Activated T-cell treated with anti-CD3 and anti-CD28 coated beads, Interleukin-2, amount 50 U/mL, for 1 hour (primary cell): ENCODE measurements at places on chromosomes 5 and 9.

DNA sequence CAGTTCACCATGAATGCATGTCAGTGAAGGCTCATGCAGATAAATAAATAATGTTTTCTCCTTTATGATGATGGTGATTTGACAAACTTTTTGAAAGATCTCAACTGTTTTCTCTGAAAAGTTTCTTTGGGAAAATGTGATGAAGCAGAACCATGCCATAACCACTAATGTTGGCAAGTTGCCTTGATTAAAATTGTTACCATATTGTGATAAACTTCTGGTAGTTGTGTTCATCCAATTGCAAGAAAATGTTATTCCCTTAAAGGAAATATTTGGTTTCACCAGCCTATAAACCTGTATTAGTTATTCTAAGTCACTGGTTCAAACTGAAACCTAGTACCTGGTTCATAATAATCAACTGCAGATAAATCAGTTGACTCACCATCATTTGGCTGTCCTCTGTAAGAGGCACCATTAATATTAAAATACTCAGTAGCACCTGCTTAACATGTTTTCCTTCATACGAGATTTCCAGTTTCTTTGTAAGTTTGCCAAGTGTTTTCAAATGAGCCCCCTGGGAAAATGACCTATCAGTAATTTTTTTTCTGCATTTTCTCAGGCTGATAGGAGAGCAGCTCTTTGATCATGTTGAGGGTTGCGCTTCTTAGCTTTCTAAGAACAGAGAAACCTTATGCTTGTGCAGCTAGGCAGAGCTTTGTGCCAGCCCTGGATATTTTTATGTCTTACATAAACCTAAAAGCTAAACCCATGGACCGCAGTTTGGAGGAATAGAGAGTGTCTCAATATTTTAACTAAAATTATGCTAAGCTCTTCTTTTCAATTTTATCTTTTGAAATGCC is 88.0 kb downstream of the LURAP1L start:
- DNase-seq, result no peak

GRCh38 chr9:26234865-26235264 is 556.6 kb upstream of the TUSC1 start:
- DNase-seq, result no peak

GRCh38 chr9:133584559-133585476 is 24.4 kb downstream of the FAM163B start:
- no peak for DNase-seq

DNA sequence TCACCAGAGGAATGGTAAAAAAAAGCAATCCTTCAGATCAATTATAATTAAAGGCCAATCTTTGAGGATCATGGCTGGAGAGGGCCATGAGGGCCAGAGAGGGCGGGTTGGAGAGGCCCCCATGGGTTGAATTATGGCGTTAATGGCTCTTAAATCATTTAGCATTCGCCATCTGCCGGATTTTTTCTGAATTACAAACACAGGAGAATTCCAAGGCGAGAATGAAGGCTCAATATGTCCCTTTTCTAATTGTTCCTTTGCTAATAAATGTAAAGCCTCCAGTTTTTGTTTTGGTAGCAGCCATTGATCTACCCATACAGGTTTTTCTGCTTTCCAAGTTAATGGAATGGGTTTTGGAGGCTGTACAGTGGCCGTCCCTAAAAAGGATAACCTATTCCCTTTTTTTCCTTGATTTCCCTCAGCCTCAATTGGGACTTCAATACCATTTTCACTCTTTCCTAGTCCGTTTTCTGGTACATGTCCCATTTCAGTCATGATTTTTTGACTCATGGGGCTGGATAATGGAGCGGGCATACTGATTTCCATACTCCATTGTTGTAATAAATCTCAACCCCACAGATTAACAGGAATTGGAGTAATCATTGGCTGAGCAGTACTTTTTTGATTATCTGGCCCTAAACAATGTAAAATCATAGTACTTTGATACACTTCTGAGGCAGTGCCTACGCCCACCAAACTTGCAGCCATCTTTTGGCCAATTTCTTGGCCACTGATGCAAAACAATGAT is 6.7 kb upstream of the TMEM141 start:
- no peak for DNase-seq

- DNase-seq, result no peak
These were observed 188.8 kb downstream of the CCDC192 start for GRCh38 chr5:127891942-127892341.

DNA sequence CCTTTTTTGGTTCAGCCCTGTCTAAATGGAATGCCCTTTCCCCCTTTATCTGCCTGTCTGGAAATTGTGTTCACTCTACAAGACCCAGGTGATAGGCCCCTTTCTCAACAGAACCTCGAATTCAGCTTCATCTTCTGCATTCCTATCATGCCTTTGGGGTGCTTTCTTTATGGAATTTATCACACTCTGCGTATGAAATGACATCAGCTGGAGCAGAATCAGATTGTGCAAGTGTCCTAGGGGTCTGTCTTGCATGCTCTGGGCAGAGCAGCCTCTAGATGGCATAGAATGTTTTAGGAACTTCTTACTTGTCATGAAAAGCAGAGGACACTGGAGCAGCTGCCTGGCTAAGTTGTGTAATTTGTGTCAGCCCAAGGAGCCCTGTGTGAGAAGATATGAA is 84.9 kb downstream of the ISL1 start:
- DNase-seq, result no peak

DNA sequence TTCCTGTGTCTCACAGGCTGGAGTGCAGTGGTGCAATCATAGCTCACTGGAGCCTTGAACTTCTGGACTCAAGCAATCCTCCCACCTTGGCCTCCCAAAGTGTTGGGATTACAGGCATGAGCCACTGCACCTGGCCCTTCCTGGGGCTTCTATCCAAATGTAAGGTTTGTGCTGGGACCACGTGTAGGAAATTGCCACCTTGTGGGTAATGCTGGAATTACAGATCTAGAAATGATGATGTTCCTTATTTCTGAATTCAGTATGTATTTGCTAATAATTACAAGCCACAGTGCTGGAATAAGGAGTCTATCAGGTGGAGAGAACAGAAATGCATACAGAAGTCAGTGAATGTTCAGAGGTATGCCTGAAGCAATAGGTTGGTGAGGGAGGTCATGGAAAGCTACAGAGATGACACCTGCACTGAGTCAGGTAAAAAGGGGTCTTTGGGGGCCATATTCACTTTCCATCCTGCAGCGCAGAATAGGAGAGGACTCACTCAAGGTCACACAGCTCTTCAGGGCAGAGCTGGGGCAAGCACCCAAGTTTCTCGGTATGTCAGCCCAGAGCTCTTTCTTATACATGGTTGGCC is 8.8 kb upstream of the IGFBPL1 start:
- no peak for DNase-seq

GRCh38 chr5:74667396-74667795 is 17.6 kb upstream of the HEXB start:
- DNase-seq, result no peak

DNA sequence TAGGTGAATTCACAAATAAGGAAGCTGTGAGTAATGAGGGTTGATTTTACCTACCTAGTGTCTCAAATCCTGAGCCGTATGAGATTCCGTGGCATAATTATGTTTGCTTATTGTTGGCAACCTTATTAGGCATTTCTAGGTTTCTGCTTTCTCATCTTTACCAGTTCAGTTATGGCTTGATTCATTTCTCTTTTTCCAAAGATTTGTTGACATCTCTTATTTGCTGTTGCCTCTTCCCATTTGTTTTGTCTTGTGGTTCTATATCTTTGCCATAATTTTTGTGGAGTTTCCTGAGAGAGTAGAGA is 470 bp downstream of the IL31RA start:
- DNase-seq, result no peak

GRCh38 chr9:109251080-109251775 is 69.6 kb downstream of the EPB41L4B start:
- no peak for DNase-seq

DNA sequence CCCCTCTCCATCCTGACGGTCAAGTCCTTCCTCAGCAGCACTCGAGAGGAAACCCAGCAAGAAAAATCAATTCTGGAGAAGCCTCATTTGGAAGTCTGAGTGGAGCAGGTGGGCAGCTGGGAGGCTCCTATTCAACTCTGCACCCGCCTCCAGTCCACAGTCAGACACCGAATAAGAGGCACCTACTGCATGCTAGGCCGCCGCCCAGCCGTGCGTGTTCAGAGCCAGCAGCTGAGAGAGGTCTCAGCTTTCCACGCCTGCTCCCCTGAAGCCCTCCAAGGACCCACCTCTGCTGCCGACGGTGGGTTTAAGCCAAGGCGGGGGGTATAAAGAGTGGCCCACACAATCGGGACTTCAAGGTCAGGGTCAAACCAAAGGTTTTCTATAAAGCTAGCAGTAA is 41.9 kb downstream of the VAV2 start:
- no peak for DNase-seq

DNA sequence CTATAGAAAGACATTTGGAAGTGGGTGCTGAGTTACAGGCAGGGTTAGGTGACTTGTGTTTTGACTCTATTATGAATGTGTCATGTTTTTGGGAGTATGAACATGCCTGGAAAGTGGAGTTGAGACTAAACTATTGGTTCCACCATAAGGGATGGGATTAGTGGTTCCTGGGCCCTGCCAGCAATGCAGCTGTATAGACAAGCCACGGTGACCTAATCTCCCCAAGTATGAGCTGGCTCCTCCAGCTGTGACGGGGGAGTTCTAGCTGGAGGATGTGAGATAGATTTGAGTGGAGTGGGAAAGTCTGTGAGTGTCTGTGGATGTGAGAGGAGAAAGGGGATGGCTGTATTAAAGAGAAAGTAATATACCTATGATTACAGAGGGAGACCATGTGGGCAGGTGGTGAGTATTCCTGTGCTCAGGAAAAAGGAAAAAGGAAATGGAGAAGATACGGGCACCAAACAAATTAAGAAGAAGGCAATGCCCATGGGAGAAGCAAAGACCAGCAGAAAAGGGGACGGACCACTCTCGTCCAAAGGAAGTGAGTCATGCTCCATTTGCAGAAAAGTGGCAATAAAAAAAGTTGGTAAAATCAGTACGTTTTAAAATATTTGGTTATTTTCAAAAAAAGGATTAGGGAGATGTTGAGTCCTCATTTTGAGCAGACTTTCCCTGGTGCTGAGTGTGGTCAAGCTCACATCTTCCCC is 48.3 kb upstream of the ICE1 start:
- no peak for DNase-seq

DNA sequence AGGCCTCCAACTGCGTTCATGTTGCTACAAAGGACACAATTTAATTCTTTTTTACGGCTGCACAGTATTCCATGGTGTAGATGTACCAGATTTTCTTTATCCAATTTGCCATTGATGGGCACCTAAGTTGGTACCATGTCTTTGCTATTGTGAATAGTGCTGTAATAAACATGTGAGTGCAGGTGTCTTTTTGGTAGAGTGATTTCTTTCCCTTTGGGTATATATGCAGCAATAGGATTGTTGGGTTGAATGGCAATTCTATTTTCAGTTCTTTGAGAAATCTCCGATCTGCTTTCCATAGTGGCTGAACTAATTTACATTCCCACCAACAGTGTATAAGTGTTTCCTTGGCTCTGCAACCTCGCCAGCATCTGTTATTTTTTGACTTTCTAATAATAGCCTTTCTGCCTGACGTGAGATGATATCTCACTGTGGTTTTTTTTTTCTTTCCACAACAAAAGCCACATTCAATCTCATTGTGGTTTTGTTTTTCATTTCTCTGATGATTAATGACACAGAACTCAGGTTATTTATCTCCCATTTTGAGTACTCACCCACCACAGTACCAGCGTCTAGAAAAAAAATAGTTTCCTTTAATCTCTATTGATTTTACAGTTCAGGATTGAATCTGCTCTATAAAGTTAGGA is 21.9 kb downstream of the ARRDC3 start:
- DNase-seq, result no peak

DNA sequence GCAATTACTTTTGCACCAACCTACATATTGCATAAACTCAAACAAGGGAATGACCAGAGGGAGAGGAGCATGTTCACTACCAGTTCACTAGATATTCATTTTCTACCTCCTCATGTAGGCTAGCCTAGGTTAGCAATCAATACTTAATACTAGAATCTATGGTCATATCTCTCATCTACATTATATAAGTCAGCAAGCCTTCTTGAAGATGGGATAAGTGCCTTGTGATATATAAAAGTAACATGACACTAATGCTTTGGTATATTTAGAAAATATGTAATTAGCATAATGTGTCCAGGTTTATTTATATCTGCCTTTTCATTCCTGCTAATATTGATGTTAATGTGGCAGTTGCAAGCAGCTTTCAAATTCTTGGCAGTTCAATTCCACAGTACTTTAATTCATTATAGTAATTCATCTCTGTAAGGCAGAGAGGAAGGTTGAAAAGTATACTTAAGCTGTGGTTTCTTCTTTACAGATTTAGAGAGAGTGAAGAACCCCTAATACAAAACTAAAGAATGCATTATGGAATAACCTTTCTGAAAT is 1613.2 kb upstream of the ACO1 start:
- no peak for DNase-seq

DNA sequence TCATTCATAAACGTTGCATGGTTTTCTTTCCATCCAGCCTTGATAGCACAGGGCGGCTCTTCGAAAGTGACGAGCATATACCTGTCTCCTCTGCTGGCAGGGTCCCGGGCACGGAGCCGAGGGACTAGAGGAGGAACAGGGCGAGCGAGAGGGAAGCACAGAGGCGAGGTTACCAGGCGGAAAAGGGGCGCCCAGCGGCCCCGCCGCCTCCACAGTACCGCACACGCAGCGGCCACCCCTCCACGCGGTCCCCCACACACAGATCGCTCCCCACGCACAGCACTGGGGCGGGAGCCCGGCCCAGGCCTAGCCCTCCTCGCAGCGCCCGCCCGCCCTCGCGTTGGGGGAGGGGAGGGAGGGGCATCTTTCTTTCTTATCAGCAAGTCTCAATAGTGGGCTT is 296.6 kb upstream of the DAB2 start:
- DNase-seq, result no peak

GRCh38 chr5:137994556-137994955 is 38.3 kb downstream of the FAM13B start:
- no peak for DNase-seq

- DNase-seq, result no peak
These were observed 30.6 kb downstream of the SH3GL2 start for GRCh38 chr9:17609312-17610005.

GRCh38 chr9:114588651-114589526 is 1.3 kb downstream of the ATP6V1G1 start:
- DNase-seq, result no peak

DNA sequence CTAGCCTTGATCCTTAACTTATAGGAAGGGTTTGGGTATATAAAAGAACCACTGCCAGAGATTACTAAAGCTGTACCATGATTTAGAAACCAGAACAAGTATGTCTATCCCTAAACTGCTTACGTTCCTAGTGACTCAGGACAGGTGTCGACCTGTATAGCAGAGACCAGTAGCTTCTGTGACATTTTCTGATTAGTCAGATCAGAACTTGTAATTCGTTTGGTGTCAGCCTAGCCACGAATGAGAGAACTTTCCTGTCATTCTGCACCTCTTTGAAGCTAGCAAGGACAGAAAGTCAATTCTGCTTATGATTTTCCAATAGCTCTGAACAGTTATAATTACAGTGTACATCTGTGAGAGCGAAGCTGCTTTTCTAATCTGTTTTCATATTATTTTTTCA is 39.5 kb downstream of the PRKACG start:
- no peak for DNase-seq

GRCh38 chr9:124297551-124297901 is 39.8 kb downstream of the NEK6 start:
- no peak for DNase-seq
